ENCODE measurements at places on chromosomes 12 and 14.

GRCh38 chr12:52148464-52149181 lies 43.2 kb downstream of the KRT80 start:
- no peak for DNase-seq
- H3K36me3 ChIP-seq: no peaks in the 10 kb centered on the region
- no peaks in the 10 kb centered on the region for H3K27me3 ChIP-seq
- H3K27ac ChIP-seq: no peak overlapping the region
- peaks cover 44% of the 10 kb centered on the region for H3K4me1 ChIP-seq
- no peak overlapping the region for H3K4me3 ChIP-seq

GRCh38 chr14:51614707-51615106 lies 37.0 kb upstream of the FRMD6 start:
- H3K4me3 ChIP-seq: no peak overlapping the region
- no peaks in the 10 kb centered on the region for H3K36me3 ChIP-seq
- DNase-seq: no peak
- no peak overlapping the region for H3K27ac ChIP-seq
- no peaks in the 10 kb centered on the region for H3K27me3 ChIP-seq

GRCh38 chr14:77302926-77303325 lies 17.8 kb downstream of the POMT2 start:
- peaks cover 18% of the 10 kb centered on the region for H3K36me3 ChIP-seq
- peak overlapping the region; percentile 40 for H3K27ac ChIP-seq
- no peaks in the 10 kb centered on the region for H3K27me3 ChIP-seq
- H3K4me1 ChIP-seq: peaks cover 5% of the 10 kb centered on the region
- no peak overlapping the region for H3K4me3 ChIP-seq
- peak; percentile 36 for DNase-seq

GRCh38 chr14:91047174-91047753 lies 13.2 kb downstream of the RPS6KA5 start:
- no peak for DNase-seq
- no peak overlapping the region for H3K4me3 ChIP-seq
- H3K27me3 ChIP-seq: no peaks in the 10 kb centered on the region
- H3K4me1 ChIP-seq: peaks cover 3% of the 10 kb centered on the region
- no peak overlapping the region for H3K27ac ChIP-seq

- H3K36me3 ChIP-seq: peaks cover 3% of the 10 kb centered on the region
- no peak for DNase-seq
- no peak overlapping the region for H3K4me3 ChIP-seq
- no peaks in the 10 kb centered on the region for H3K27me3 ChIP-seq
- no peak overlapping the region for H3K27ac ChIP-seq
Observed at GRCh38 chr12:105229371-105229770, 6.6 kb downstream of the APPL2 start.
